ENCODE measurements at places on chromosomes 16 and 17.
A peak's percentile ranks its signal among the peaks of the same experiment; 100 is the strongest.

GRCh38 chr17:11742886-11743285 is 144.6 kb downstream of the DNAH9 start:
- DNase-seq = no peak

DNA sequence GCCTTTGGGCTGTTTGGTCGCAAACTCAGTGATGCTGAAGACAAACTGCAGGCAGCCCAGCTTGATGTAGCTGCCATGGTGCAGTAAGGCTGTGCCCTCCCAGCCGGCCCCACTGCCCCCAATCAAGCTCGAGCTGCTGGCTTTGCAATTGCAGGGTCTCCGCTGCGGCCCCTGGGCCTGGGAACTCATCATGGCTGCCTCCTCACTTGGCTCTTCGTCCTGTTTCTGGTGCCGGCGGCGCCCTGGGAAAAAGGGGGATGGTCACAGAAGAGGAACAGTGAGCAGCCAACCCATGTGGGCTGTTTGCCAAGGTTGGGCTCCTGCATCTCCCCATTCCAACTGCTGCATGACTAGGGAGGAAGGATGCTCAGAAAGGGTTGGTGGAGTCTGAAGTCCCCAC is 3.4 kb upstream of the DHRS13 start:
- no peak for DNase-seq

DNA sequence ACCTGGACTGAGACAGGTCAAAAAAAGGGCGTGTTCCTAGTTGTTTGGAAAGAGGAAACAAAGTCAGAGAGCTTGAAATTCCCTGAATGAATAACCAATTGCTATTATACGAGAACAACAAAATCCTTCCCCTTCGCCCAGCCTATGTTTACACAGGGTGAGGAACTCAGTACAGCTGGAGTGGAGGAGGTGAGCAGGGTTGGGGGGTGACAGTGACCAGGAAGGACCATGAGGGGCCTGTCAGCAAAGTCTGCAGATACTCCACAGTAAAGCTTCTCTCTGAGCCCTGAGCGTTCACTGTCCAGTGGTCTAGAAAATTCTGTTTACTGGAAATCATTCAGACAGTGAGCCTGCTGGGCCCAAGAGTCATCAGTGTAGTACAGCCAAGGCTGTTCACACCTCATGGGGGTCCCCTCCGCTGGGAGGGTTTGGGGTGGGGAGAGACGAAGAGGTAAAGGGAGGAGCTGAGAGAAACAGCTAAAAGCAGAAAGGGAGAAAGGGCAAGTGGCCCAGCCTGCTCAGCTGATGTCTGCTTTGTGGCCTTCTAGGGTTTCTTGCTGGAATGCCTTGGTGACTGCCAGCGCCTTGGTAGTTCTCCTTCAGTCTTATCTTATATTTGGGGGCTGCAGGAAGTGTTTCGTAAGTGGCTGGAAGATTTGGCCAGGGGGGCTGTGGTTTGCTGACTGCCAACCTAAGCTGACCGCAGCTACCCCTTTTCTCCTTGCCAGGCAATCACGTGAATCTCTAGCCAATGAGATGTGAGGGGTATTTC is 5.7 kb downstream of the DUSP3 start:
- DNase-seq = no peak

GRCh38 chr16:8178271-8178670 is 412.0 kb downstream of the TMEM114 start:
- no peak for DNase-seq

GRCh38 chr17:33079201-33079600 is 87.6 kb downstream of the SPACA3 start:
- DNase-seq = no peak

- peak; percentile 51 for DNase-seq
Measured at GRCh38 chr16:9060225-9060624, 31.2 kb upstream of the HAPSTR1 start.

DNA sequence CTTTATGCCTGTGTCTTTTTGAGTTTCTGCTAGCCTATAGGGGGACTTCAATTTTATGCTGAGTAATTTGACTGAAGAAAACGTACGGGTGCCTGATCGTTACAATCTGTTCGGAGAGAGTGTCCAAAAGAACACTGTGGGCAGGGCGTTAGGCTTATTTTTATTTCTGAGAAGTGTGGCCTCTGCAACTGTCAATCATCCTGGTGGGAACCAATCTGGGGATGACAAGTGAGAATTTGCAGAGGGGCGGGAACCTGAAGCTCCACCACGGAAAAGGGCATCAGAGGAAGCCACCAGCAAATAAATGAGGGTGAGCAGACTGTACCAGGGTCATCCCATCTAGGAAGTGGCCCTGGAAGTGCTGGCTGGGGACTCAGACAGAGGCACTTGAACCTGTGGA is 12.0 kb upstream of the CDYL2 start:
- no peak for DNase-seq

DNA sequence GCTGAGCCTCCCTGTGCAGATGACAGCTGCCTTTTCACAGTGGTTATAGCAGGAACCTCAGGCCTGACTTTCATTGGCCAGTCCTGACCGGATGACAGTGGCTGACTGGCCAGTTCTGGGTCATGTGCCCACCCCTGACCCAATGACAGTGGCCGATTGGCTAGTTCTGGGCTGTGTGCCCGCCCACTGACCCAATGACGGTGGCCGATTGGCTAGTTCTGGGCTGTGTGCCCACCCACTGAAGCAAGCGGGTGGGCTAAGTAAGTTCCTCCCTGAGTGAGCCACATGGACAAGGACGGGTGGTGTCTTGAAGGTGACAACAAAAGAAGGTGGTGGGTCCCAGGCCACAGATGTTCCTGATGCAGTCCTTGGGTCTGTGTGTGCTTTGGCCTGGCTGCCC is 9.5 kb downstream of the DEF8 start:
- DNase-seq = peak; percentile 15

GRCh38 chr16:30051518-30051917 is 14.0 kb upstream of the ALDOA start:
- DNase-seq = peak; percentile 92

- no peak for DNase-seq
Measured at GRCh38 chr17:72671016-72671415, 421.5 kb downstream of the SLC39A11 start.

GRCh38 chr17:7354262-7354843 is 603 bp upstream of the TMEM95 start:
- DNase-seq = peak; percentile 87

- DNase-seq = peak; percentile 63
Measured at GRCh38 chr16:15055141-15056053, 477 bp downstream of the NTAN1 start.

- DNase-seq = no peak
Measured at GRCh38 chr16:84780544-84781376, 39.0 kb upstream of the CRISPLD2 start.

GRCh38 chr17:67151717-67152116 is 93.3 kb downstream of the HELZ start:
- peak; percentile 78 for DNase-seq
